Activated T-helper 17 cell treated with anti-CD3 and anti-CD28 coated beads, Interleukin-2, amount 50 U/mL, for 72 hours (primary cell): ENCODE measurements at places on chromosomes 2 and 18.

GRCh38 chr2:105405291-105405690, 6.4 kb upstream of the FHL2 start:
- H3K36me3 ChIP-seq, result no peaks in the 10 kb centered on the region
- no peak for ATAC-seq
- no peak overlapping the region for H3K27ac ChIP-seq
- H3K4me1 ChIP-seq, result no peaks in the 10 kb centered on the region

DNA sequence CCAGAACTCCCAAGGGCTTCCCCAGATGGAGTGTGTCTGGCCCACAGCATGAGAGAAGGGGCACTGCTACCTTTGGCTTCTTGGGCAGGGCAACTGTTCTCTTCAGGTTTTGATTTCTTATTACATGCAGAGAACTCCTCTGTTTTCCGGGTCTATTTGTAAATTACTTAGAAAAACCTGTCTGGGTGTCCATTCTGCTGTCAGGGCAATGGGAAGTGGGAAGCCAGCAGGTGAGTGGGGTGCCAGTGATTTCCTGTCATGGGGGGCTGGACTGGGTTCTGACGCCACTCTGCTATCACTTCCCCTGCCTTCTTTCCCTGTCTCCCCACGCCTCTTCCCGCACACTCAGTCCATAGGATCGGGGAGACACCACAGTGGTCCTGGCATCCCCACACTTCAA, 58.0 kb upstream of the LGALSL start:
- peaks cover 4% of the 10 kb centered on the region for H3K27me3 ChIP-seq
- no peaks in the 10 kb centered on the region for H3K4me1 ChIP-seq

DNA sequence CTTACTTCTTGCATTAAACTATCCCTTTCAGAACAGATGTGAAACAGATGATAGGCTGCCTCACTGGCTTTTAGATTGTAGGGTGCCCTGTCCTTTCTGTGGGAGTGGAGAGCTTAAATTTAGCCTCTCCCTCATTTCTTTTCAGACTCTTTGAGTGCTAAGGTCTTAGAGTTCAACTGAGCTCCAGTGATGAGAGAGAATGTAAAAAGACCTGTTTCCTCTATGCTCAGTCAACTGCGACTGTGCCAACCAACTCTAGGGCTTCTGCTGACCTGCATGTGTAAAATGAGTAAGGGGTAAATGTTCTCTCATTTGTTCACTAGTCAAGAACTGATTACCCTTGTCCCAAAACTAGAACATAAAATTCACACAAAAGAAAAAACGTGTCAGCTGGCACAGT, 104.8 kb upstream of the TGFA start:
- H3K27me3 ChIP-seq, result peaks cover 22% of the 10 kb centered on the region
- peaks cover 6% of the 10 kb centered on the region for H3K4me1 ChIP-seq
- no peaks in the 10 kb centered on the region for H3K36me3 ChIP-seq
- H3K27ac ChIP-seq, result no peak overlapping the region

DNA sequence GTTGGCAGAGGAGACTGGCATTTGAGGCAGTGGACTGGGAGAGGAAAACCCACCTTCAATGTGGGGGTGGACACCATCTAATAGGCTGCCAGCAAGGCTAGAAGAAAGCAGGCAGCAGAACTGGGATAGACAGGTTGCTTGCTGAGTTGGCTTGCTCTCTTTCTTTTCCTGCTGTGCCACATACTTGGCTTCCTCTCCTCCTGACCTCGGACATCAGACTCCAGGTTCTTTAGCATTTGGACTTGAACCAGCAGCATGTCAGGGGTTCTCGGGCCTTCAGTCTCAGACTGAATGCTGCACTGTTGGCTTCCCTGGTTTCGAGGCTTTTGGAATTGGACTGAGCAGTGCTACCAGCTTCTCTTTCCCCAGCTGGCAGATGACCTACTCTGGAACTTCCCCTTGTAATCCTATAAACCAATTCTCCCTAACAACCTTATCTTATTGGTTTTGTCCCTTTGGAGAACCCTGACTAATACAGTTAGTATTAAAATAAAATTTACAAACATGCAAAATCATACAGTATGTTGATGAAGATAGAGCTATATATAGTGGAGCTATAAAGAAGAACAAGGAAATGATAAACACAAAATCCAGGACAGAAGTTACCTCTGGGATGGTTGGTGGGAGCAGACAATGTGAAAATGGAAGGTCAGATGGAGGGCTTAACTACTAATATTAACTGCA, 15.9 kb downstream of the DSEL start:
- no peak overlapping the region for H3K4me3 ChIP-seq
- H3K27me3 ChIP-seq, result no peaks in the 10 kb centered on the region
- no peaks in the 10 kb centered on the region for H3K36me3 ChIP-seq
- no peaks in the 10 kb centered on the region for H3K4me1 ChIP-seq
- no peak overlapping the region for H3K27ac ChIP-seq

DNA sequence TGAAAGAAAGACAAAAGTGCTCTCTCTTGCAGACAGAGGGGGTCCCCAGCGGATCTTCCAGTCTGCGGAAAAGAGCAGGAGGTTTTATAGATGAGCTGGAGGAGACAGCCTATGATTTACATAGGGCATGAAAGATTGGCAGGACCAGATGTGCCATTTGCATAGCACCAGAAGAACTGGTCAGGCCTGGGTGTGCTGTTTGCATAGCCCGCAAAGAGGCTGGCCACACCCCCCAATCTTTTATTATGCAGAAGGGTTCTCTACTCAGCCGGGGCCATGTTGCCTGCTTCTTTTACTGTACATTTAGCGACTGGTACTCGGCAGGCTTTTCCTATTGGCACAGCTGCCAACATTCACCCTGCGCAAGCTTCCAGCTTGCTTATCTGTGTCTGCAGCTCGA, 317.6 kb downstream of the GALR1 start:
- H3K4me1 ChIP-seq, result no peaks in the 10 kb centered on the region
- peaks cover 26% of the 10 kb centered on the region for H3K27me3 ChIP-seq
- no peak overlapping the region for H3K27ac ChIP-seq
- ATAC-seq, result no peak

DNA sequence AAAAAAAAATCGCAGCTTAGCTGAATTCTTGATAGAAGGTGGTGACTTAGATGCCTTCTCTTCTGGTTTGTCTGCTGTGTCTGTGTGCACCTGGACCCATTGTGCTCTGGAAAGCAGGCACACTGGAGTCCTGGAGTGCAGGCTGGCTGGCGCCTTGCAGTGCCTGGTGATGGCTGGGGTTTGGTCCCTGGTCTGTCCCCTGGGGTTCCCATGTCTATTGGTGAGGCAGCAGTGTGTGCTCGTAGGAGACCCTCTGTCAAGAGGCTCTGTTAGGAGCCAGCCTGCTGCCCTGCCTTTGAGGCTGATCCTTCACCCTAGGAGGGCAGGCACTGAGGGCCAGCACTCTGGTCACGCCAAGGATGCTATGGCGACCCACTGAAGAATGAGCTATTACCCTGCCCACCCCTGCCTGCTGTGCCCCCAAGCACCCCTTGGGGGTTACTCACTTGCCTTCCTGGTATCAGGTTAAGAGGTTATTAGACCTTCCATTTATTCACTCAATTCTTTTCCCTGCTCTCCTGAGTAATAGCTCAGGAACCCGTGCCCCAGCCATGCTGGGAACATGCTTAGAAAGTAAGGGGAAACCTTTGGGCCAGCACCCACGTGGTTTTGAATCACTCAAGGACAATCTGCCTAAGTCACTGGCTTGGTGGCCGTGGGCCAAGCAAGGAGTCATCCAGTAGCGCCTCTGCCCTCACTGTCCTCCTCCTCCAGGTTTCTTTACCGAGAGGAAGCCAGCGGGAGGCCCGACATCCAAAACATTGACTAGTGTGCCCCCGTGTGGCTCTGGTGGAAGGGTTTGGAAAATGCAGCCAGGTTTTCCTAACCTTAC, 284.5 kb downstream of the PRKCE start:
- no peaks in the 10 kb centered on the region for H3K27me3 ChIP-seq
- no peak overlapping the region for H3K4me3 ChIP-seq

- no peak overlapping the region for H3K27ac ChIP-seq
- no peaks in the 10 kb centered on the region for H3K27me3 ChIP-seq
- no peaks in the 10 kb centered on the region for H3K4me1 ChIP-seq
Measured at GRCh38 chr2:215369181-215369760, 57.4 kb downstream of the ATIC start.

DNA sequence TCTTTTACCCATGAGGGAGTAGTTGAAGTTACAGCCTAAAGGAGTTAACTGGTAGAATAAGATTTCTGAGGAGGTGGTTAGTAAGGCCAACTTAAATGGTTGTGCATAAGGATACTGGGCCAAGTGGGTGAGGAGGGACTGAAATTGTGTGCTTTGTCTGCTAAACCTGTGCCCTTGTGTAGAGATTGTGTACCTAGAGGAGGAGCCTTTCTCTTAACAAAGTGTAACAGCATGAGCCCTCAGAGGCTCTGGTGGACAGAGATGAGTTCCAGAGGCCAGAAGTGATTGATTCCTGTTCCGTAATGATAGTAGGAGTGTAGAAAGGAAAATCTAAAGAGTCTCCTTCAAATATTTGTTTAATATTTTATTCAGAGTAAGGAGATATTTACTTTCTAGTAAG, 42.9 kb downstream of the OTX1 start:
- no peaks in the 10 kb centered on the region for H3K36me3 ChIP-seq
- no peak for ATAC-seq

GRCh38 chr2:36339607-36340218, 15.9 kb upstream of the CRIM1 start:
- no peak overlapping the region for H3K27ac ChIP-seq
- no peak overlapping the region for H3K4me3 ChIP-seq
- ATAC-seq, result no peak
- H3K36me3 ChIP-seq, result no peaks in the 10 kb centered on the region
- peaks cover 15% of the 10 kb centered on the region for H3K27me3 ChIP-seq
- no peaks in the 10 kb centered on the region for H3K4me1 ChIP-seq

DNA sequence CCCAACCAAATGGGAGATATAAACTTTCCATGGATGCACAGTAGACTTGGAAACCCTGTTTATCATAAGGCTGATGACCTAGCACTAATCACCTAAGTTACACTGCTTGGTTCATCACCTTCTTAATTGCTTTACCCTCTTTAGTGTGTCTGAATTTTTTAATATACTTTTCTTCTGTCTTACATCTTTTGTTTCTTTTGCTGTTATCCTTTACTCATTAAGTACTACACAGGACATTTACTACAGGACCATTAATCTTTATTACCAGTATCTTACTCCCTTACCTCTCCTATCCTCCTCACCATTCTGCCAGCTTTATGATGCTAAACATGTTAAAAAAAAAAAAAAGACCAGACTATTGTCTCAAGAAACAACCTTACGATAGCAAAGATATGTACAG, 333.6 kb downstream of the KIAA1328 start:
- no peak overlapping the region for H3K27ac ChIP-seq
- H3K4me1 ChIP-seq, result no peaks in the 10 kb centered on the region
- ATAC-seq, result no peak
- H3K27me3 ChIP-seq, result no peaks in the 10 kb centered on the region
- H3K4me3 ChIP-seq, result no peak overlapping the region

DNA sequence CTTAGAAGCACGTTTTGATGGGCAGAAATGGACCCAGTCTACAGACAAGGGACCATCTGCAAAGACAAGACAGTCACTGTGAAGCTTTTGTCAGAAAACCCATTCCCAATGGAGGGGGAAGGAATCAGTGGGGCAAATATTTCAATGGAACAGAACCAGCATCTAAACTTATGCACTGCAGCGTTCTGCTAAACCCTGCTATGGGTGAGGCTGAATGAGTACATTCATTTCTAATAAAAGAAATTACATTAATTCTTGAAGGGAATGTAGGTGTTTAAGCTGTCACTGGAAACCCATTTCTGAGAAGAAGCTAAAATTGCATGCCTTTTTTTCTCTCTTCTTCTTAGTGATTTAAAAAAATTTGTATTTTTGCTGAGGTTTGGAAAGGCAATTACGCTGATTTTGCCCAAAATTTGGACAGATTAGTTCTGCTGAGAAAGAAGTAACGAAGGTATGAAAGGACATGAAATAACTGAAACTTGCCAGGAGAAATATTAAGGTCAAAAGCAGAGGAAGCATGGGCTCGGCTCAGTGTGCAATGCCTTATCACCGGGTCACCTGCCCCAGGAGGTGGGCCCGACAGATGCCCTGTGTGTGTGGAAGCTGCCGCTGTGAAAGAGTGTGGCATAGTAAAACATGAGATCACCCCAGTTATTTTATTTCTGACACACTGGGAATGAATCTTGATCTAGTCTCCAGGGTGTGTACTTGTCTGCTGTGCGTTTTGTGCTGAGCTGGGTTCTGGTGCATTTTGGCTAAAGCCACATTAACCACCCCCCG, 24.2 kb downstream of the SH3RF3 start:
- peaks cover 12% of the 10 kb centered on the region for H3K27me3 ChIP-seq
- no peak overlapping the region for H3K4me3 ChIP-seq
- H3K4me1 ChIP-seq, result no peaks in the 10 kb centered on the region
- ATAC-seq, result no peak

DNA sequence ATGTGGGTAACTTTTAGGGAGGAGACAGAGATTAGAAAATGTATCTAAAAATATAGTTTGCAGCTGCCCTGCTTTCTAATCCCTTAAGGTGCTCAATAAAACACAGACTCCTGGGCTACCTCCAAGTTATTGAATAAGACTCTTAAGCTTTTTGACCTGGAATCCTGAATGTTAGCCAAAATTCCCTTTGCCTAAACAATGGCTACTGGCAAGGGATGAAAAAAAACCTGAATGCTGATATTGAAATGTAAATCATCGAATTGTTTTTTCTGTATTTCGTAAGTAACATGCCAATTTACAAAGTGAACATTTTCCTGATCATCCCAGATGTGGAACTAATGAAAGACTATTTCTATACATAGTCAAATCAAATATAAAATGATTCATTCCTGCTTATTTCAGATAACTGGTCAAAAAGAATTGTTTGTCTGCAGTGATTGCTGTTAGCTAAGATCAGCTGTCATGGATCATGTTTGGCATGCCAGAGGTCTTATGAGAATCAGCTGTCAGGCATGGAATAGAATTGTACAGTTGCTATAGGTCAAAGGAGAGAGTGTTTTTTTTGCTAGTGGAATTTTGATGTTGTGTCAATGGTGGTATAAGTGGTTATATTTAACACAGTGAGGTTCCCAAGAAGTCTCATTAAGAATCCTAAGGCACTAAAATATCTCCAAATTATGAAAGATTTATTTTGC, 363.6 kb upstream of the CWC22 start:
- H3K27me3 ChIP-seq, result no peaks in the 10 kb centered on the region
- no peak overlapping the region for H3K27ac ChIP-seq
- no peaks in the 10 kb centered on the region for H3K4me1 ChIP-seq
- no peak for ATAC-seq
- no peak overlapping the region for H3K4me3 ChIP-seq
- no peaks in the 10 kb centered on the region for H3K36me3 ChIP-seq

DNA sequence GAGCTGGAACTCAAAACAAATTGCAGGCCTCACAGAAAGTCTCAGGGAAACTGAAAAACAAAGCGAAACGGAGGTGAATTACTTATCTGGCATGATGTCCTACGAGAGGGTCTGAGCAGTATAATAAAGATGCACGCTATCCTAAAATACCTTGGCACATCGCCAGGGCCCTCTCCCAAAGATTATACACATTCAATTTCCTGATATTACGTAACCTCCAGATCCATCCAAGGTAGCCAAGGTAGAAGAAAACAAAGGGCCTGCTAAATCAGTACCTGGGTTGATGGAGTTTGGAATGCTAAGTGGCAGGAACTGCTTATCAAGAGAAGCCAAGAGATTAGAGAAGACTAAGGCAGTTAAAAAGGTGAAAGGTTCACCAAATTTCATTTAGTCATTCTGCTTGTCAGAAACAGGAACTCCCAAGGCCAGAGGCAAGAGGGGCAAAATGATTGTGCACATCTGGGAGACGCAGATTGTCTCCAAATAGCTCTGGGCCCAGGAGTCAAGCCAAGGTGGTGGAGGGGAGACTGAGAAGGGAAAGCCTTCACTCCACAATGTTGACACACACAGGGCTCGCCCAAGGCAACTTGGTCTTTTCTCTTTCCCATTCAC, 236.8 kb upstream of the ATP5MC3 start:
- H3K27me3 ChIP-seq, result peaks cover 12% of the 10 kb centered on the region
- no peak overlapping the region for H3K27ac ChIP-seq
- ATAC-seq, result no peak
- H3K4me3 ChIP-seq, result no peak overlapping the region
- no peaks in the 10 kb centered on the region for H3K36me3 ChIP-seq
